ENCODE measurements at places on chromosomes 12 and 14. TPM values are rescaled to one million over a fixed set of nuclear protein-coding genes. Genes with fewer than 3 reads are reported as not detected.

The EIF2S3B gene
- 17.1 TPM for total RNA-seq

The KRT72 gene
- not detected for total RNA-seq

The UNG gene
- 112 TPM for total RNA-seq

The FBXO33 gene
- total RNA-seq: 9.4 TPM

The FGF23 gene
- not detected for total RNA-seq

GRCh38 chr12:112331886-112332285 is 50.3 kb downstream of the HECTD4 start:
- DNase-seq: no peak

- DNase-seq: no peak
These were observed 90.6 kb downstream of the CIT start for GRCh38 chr12:119786539-119786938.

- peak; percentile 83 for DNase-seq
These were observed 129.8 kb upstream of the KRR1 start for GRCh38 chr12:75641031-75641780.

- DNase-seq: no peak
These were observed 111.6 kb downstream of the GCH1 start for GRCh38 chr14:54791001-54791400.

DNA sequence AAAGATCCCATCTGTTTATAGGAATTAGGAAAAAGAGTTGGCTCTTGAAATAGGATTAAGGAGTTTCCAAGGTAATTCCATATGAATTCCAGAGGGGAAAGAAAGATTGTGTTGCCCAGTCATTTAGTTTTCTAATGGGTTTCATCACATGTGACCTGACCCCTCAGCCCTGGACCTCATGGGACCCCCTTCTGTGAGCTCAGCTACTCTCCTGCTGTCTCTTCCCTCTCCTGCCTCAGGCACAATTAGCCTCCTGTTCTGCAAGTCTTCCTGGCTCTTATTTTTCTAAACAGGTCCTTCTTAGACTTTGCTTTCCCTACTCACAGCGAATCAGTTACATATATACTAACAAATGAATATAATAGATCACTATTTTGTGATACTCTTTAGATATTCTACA is 237.7 kb downstream of the TRHDE start:
- DNase-seq: no peak

DNA sequence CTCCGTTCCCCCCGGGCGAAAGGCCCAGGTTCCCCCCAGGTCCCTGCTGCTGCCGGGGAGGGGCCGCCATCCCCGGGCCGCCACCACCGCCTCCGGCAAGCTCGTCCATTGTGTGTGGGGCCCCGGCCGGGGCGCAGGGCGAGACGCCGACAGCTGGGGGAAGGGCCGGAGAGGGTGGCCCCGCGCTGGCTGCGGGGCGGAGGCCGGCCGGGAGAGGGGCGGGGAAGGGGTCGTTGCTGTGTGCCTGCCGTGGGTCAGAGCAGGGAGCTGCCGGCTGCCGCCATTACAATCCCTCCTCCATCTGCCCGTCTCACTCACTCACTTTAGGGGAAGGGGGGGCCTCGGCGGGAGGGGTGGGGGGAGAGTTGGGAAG is at the start of gene STRN3:
Gene STRN3 (minus strand): TSS at position 303 of the 373 bp plus-strand sequence. CDS start 194 bp downstream, at position 109.
- no peak for DNase-seq

DNA sequence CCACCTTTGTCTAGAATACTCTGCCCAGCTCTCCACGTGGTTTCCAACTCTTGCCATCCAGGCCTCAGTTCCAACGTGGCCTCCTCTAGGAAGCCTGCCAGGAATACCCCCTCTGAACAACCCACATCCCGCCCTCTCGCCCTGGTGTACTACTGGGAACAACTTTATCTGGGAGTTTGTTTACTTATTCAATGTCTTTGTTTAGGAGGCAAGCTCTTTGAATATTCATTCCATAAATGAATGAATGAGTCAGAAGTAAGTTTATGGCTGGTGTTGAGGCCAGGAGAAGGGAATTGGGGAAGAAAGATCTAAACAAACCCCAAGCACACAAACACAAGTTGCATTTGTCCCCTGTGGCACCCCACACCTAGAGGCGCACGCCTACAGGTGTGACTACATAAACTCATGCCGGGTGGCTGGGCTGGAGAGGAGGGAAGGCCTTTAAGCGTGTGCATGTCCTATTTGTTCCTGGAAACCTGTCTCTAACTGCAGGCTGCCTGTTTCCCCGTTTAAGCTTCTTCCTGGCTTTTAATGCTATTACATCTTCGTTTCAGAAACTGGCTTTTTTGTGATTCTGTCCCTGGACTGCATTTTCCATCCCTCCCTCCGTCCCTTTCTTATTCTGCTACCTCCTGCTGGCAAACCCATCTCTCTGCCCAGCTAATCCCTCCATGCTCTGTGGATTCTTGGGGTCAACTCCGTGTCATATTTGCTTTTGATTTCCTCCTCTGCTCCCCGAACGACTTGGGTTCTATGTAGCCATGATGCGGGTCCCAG is 57.9 kb downstream of the FZD10 start:
- no peak for DNase-seq

DNA sequence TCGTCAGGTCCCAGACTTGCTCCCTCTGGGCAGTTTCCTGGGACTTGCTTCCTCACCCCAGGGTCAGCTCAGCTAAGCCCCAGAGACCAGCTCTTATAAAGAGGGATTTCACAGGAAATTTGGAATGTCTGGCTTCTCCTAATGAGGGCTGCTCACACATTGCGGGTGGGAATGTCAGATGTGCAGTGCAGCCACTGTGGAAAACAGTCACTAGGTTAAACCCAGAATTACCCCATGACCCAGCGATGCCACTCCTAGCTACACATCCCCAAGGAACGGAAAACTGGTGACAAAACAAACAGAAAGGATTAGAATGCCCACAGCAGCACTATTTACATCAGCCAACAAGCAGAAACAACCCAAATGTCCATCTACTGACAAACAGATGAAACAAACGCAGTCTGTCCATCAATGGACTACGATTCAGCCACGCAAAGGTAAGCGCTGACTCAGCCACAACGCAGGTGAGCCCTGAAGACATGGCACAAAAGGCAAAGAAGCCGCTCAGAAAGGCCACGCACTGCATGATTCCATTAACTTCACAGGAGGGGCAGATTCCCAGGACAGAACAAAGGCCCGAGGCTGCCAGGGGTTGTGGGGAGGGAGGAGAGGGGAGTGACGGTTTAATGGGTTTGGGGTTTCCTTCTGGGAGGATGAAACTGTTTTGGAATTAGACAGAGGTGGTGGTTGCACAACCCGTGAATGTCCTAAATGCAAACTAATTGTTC is 63.0 kb downstream of the NCOR2 start:
- DNase-seq: no peak

DNA sequence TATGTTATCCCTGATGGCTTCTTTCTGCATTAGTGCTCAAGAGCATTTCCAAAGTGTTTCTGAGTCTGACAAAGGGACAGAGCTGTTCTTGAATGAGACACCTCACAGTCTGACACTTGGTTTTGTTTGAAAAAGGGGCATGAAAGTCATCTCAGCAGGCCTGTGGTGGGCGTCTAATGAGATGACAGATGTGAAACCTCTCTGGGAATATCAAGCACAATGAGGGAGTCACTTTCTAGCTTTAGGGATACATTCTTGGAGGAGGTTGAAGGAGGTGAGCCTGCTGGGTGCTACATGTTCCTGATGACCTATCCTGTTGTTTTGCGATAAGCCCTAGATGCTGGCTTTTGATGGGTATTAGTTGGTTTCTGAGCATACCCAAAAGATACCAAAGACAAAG is 290.5 kb downstream of the NUAK1 start:
- DNase-seq: no peak

DNA sequence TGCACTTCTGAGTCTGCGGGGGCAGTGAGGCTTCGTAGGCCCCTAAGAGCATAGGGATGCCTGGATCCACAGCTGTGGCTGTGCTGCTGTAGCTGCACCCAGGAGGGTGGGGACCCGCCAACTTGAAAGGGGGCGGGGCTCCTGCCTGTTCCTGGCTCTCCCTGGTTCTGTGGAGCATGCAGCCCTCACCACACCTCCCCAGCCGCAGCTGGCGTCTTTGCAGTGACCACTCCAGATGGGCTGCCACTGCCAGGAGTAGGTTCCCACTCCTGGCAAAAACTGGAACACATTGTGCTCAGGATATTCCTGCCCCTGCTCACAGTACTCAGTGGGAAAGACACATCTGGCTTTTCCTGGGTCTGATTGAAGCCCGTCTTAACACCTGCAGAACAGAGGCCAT is 35.8 kb downstream of the TIMELESS start:
- no peak for DNase-seq
